ENCODE measurements at places on chromosomes 4 and X.

DNA sequence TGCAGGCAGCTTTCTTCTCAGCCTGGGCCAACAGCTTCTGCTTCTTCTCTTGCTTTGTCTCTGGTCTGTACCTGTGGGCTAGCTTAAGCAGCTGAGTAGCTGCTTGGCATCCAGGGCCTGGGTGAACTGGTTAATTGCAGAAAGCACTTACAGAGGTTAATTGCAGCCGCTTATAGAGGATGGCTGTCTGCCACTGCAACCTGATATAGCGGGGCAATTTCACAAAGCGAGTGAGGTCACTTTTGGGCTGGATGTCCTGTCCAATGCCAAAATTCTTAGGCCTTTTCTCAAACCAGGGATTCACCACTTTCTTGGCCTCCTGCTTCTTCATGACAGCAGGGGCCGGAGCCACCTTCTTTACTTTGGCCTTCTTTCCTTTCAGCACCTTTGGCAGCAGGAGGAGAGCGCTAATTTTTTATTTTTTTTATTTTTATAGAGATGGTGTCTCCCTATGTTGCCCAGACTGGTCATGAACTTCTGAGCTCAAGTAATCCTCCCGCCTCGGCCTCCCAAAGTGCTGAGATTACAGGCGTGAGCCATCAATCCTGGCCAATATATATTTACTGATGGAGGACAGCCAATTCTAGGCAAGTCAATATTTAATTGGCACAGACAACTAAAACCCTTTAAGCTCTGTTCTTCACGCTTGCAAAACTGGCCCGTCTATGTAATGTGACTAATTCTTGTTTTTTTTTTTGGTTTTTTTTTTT, 61.0 kb downstream of the ENOPH1 start:
- no peak for DNase-seq

DNA sequence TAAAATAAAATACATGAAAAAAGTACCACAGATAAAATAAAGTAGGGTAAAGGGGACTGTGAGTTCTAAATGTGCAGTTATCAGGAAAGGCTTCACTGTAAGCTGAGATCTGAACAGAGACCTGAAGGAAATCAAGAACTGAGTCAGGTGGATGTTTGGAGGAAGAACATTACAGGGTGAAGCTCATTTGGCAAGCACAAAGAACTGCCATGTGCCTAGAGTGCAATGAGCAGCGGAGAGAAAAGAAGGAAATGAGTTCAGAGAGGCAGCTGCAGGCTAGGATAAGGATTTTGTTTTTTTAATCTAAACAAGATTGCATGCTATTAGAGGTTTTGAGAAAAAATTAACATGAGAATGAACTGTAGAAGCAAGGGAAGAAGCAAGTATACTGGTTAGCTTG, 373.1 kb downstream of the STPG2 start:
- no peak for DNase-seq

DNA sequence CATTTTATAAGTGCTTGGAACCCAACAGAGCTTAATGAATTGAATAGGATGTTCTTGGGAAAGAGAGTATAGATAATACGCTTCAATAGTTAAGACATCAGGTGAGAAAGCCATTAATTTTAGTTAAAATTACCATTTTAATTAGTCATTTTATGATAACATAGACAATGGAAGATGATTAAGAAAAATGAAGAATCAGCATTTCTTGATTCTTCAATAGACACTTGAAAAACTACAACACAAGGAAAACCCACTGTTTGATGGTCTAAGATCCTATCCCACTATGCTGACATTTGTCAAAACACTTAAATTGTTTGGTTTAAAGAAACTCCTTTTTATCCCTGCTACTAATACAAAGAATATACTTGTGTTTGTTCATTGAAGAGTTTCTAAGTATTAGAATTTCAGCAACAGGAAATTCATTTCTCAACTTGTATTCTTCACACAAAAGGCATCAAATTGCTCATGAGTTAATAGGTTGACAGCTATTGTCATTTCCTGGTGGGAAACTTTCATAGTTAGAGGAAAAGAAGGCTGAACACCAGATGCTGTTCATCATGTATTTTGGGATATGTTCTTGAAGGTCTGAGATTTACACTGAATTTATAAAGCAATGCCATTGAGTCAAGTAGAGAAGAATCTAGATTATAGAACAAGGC, 9.6 kb upstream of the CXCL2 start:
- no peak for DNase-seq

DNA sequence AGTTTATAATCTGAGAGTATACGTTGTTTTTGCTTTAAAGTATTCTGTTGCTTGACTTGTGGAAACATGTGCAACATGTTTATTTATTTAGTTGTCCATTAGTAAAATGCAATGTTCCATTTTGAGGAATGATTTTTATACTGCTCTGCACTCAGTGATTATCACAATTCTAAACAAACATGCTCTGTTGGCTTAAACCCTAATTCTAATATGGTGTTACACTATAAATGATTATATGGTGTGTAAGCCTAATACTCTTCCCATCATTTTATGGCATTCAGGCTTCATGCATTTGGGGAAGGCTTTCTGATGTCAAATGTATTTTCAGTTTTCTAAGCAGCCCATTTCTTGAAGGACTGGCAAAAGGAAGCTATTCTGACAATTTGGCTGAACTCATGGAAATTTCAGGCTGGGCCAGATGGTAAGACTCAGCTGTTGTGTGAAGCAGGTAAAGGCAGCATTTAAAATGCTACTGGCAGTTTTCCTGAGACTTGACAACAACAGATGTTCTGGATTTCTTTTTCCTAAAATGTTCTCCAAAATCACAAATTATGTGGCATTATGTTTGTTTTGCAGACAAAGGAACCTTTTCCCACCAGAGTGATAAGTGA, 336.7 kb upstream of the GNPDA2 start:
- no peak for DNase-seq

- DNase-seq: no peak
Observed at GRCh38 chr4:16627999-16628398, 270.4 kb downstream of the LDB2 start.

Measured in activated CD4-positive, CD25-positive, alpha-beta regulatory T cell treated with anti-CD3 and anti-CD28 coated beads, Interleukin-2, amount 50 U/mL, for 16 hours (primary cell).